ENCODE measurements at places on chromosomes 1 and 21. TPM values are rescaled to one million over a fixed set of nuclear protein-coding genes. Genes with fewer than 3 reads are reported as not detected.

- peak; percentile 52 for DNase-seq
These were observed 529 bp downstream of the MPZL1 start for GRCh38 chr1:167722152-167722869.

DNA sequence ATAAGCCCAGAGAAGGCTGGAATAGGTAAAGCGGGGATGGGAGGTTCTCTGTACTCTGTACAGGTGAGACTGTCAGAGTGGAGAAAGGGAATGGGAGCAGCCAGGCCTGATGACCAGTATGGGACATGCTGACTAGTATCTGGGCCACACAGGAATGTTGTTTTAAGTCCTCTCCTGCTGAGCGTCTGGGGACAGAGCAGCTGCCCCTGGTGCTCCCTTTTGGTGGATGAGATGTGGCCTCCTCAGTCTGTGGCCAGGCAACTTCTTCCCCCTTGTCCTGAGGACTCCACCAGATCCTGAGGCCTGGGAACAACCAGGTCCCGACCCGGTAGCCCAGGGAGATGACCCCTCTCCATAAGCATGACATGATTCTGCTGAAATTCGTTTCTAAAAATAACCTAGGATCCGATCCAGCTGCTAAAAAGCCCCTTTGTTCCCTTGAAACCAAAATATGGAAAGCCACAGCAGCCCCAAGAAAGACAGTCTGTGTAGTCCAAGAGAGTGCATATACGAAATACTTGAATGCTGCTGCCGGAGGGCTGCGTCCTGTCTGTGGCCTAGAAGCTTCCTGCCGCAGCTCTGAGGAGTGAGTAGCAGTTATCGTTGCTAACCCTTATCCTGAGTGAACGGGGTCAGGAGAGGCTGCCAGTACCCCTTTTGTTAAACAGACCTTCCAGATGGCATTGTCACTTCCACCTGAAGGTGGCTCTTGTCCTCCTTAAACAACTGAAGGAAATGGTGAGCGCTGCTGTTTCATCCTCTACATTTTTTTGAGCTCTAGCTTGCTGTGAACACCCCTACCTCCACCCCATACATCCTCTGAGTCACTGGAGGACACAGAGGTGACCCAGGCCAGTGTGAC is 47.1 kb downstream of the ATP2B4 start:
- no peak for DNase-seq

DNA sequence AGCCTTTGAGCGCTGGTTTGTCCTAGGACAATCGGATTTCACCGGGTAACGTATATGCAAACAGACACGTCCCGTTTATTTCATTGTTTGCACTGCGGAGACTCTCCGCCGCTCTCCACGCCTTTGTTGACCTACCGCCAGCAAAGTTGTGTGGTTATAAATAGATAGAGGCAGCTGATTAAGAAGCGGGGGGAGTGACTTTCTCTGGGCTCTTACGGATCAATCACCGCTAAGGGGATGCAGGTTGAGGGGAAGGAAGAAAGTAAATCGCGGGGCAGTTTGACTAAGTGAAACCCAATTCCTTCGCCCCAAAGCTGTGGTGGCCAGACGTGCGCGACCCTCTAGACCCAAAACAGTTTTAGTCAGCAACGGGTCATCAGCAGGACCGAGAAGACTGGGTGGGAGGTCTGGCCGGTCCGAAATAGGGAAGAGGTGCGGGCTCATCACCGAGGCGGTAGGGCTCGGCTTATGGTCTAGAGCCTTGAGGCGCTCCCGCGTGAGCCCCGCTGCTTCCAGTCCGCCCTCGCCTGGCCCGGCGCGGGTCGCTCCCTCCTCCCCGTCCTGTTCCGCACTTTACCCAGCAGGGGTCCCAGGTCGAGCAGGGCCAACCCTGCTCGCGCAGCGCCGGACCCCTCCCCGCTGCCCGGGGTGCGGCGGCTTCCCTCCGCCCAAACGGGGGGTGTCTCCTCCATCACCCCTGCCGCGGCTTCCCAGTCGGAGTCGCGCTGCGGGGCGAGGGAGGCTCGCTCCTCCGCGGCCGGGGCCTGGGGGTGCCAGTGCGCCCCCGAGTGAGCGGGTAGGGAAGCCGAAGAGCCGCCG is 120.8 kb upstream of the RRP15 start:
- no peak for DNase-seq

DNA sequence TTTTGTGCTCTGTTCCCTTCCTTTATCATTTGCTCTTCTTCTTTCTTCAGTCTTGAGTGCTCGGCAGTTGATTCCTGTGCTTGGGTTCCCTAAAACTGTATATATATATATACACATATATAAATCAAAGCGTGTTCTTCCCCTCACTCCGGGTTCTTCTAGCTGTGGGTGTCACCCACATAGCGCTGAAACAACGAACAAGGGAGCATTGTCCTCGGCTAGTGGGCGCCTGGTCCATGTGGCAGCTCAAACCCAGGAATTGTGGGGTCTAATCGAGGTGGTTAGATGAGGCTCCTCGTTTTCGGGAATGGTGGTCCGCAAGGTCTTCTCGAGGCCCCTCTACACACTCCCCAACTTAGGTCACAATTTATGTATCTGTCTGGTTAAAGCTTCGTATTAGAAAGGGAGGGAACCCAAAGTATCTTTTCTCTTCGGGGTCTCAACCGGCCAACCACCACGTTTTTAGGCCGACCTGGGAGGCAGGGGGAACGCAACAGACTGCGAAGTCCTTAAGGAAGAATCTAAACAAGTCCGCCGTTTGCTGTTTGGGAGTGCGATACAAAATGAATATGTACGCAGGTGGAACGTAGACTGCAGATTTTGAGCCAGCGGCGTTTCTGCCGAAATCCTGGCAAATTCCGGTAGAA is 504 bp upstream of the SDHC start:
- no peak for DNase-seq

DNA sequence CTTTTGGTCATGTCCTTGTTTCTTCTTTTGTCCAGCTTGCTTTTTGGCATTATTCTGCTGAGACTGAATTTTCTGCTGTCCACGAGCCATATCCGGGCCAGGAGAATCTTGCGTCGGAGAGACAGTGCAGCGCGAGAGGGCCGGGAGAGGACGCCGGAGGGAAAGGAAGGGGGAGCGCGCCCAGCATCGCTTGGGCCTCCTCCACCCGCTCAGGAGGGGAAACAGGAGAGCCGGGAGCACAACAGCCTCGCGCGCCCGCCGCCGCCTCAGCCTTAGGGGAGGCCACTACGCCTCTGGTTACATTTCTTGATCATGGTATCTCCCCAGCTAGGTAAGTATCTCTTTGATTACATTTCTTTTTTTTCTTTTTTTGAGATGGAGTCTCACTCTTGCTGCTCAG is 7.4 kb upstream of the DEGS1 start:
- DNase-seq: no peak

GRCh38 chr1:33127001-33127823 is 46.3 kb downstream of the AZIN2 start:
- DNase-seq: peak; percentile 99

GRCh38 chr1:178120088-178120487 is 26.2 kb downstream of the RASAL2 start:
- DNase-seq: no peak

DNA sequence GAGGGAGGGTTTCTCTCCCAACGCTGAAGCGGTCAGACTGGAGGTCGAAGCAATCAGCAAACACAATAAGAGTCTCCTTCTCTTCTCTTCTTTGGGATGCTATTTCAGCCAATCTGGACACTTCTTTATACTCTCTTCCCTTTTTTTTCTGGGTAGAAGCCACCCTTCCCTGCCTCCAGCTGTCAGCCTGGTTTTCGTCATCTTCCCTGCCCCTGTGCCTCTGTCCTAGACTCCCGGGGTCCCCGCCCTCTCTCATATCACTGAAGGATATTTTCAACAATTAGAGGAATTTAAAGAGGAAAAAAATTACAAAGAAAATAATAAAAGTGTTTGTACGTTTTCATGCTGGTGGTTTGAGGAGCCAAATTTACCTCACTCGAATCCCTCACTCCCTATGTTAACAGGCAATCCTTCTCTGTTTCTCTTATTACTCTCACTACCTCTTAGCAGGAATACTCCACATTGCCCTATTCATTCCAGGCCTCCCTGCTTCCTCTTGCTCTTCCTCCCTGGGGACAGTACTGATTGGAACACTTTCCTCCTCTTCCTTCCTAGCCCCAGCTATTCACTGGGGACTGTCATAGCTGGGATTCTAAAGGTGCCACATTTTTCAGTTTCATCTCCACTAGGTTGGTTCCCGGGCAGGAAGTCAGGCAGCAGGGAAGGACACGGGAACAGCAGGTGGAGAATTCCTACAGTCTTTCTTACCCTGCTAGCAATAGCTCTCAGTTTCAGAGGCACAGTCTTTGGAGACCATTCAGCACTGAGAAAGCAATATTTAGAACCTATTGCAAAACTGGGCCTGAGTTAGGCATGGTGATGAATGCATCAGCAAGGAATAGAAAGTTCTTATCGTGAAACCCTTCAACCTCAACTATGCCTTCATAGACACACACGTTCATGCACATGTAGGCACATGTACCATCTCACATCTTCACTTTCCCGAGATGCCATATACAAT is 288.0 kb downstream of the PBX1 start:
- DNase-seq: no peak

DNA sequence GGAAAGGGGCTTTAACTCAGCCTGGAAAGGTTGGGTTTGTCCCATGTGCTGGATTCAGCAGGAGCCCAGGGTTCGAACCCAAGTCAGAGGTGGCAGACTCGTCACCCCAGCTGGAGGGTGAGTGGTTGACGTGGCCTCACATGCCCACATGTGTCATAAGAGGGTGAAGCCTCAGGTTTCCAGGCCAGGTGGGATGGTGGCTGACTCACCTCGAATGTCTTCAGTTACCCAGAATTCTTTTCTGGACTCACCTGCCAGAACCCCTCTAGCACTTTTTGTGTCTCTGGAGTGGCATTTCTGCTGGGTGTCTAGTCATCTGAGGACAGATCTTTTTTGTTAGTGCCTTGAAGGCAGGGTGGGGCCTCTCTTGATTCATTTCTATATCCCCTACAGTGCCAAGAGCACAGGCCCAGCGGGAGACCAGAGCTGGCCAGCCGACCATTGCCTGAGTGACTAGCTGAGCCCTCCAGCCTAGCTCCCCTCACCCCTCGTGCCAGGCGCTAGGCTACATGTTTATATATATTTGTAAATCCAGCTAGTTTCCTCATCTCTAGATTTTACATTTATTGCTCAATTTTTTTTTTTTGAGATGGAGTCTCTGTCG is 28.1 kb downstream of the IL6R start:
- no peak for DNase-seq

DNA sequence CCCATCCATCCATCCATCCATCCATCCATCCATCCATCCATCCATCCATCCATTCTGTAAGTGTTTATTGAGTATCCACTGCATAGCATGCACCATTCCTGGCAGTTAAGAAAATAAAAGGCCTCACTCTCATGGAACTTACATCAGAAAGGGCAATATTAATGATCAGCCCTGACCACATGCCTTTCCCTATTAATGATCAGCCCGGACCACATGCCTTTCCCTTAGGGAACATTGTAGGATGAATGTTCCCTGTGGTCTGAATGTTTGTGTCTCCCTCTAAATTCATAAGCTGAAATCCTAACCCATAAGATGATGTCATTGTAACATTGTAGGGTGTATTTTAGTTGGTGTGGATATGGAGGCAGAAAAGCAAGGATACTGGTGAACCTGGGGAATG is 365.8 kb downstream of the KIF26B start:
- DNase-seq: no peak

- no peak for DNase-seq
These were observed 68.3 kb upstream of the ST6GALNAC3 start for GRCh38 chr1:76006234-76006633.

DNA sequence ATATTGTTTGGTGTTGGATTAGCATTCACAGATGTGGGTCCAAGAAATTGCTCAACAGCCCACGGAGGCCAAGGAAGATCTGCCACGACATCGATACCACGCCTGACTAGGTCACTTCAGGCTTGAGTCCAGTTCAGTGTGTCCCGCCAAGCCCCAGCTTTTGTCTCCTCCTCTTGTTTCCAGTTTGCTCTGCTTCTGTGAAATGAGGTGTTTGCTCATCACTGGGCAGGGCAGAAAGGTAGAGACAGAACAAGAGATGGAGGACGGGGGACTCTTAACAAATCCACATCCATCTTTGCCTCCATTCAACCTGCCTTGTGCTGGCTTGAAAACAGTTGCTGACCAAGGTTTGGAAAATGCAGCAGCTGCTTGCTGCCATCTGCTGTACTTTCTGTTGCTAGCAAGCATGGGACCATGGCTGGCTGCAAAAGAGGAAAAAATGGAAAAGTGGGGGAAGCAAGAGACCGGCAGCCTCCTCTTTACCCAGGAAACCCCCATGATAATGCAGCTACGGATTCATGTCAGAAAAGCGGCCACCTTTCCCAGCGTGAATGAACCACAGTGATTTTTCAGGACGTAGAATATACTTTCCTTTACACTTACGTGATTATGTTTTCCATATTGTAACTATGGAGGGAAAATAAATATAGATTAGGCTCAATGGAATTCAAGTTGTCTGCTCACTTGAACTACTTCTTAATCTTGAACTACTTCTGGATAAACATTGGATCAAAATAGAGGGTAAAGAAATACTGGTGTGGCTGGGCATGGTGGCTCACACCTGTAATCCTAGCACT is 80.2 kb upstream of the GREM2 start:
- DNase-seq: peak; percentile 33

DNA sequence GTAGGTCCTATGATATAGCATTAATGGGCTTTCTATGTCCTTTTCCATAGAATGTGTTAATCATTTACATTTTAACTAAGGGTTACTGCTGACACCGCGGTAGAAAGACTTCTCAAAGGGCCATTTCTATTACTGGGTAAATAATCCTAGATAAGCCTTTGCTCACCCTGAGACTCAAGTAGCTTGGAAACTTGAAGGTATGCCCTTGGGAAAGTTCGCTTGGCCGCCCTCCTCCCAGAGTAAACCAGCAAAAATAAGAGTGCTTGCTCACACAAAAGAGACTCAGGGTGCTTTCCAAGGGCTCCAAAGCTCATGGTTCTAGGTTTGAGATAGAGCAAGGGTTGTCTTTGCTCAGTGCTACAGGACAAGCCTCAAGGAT is 85.8 kb upstream of the TMPRSS2 start:
- DNase-seq: no peak

- DNase-seq: no peak
These were observed 52.2 kb downstream of the EPB41 start for GRCh38 chr1:28966617-28967016.

DNA sequence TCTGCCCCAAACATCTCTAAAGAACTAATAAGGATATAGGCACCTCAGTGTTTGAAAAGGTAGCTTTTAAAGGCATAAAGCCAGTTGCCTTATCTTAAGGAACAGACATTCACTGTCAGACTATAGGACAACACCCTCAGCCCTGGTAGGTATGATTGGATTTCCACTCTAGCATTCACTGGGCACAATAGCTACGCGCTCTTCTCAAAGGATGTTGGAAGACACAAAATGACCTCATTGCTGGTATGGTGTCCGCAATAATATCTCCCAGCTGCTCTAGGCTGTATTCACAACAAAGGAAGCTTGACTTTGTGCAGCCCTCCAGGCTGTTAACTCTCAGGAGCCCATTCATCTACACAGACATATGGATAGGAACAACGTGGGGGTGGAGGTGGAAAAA is 119.4 kb upstream of the CXADR start:
- no peak for DNase-seq

GRCh38 chr1:166273618-166274017 is 106.8 kb upstream of the FAM78B start:
- DNase-seq: no peak

GNB1 gene
- 147 TPM for total RNA-seq

KLHDC8A gene
- total RNA-seq: not detected

DPYD gene
- total RNA-seq: 74.4 TPM

KCNT2 gene
- total RNA-seq: 5.3 TPM

C8B gene
- total RNA-seq: 289 TPM
